ENCODE measurements at places on chromosomes 3 and 15.

GRCh38 chr3:134460965-134461364 is 24.8 kb downstream of the ANAPC13 start:
- peak; percentile 98 for DNase-seq

DNA sequence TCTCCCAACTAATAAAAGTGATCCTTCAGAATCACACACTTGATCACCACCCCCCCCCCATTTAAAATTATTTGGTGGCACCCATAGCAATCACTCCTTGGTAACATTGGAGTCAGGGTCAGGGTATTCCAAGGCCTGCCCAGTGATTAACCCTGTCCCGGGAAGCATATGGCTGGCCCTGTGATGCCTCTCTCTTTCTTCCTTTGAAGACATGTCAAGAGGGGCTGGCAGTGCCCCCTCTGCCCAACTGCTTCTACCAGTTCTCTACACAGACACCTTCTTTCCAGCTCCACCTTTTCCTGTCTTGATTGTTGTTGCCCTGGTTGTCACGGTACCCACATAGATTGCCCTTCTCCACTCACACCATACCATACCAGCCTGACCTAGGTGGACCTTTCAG is 30.9 kb upstream of the MANF start:
- DNase-seq, result no peak

GRCh38 chr3:11671648-11672100 is 28.0 kb upstream of the VGLL4 start:
- peak; percentile 61 for DNase-seq

DNA sequence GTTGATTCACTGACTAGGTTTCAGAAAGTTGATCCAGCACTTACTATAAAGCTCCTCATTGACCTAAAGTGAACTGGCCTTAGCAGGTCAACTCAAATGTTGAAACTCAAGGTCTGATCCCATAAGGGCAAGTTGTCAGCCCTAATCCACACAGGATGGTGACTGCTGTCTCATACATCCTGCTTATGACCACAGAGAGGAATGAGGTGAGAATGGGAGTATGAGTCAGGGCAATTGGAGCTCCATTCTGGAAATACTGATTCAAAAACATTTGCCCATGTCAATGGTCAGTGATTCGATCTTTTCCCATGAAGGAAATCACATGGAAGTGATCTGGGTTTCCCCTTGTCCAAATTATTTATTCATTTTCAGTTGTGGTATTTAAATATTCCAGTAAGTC is 78.7 kb downstream of the ZNF385D start:
- DNase-seq, result peak; percentile 100

- no peak for DNase-seq
These were observed 28.1 kb upstream of the SELENOK start for GRCh38 chr3:53919741-53920140.

DNA sequence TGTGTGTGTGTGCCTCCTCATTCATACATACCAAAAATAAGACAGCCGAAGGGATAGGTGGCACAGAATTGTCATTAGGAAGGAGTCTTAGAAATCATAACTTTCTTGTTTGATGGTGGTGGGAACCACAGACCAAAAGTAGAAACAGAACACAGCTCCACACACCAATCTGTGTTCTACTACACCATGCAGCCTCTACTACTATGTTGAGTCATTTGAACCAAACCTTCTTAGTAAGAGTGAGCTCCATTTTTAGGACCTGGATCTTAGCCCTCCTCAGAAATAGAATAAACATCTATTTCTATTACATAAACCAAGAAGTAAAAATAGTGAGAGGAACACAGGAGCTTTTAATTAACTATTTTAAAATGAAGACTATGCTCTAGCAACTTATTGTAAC is 27.9 kb upstream of the PLCH1 start:
- no peak for DNase-seq

- DNase-seq, result no peak
These were observed 280.7 kb upstream of the TLE3 start for GRCh38 chr15:70378126-70379031.

DNA sequence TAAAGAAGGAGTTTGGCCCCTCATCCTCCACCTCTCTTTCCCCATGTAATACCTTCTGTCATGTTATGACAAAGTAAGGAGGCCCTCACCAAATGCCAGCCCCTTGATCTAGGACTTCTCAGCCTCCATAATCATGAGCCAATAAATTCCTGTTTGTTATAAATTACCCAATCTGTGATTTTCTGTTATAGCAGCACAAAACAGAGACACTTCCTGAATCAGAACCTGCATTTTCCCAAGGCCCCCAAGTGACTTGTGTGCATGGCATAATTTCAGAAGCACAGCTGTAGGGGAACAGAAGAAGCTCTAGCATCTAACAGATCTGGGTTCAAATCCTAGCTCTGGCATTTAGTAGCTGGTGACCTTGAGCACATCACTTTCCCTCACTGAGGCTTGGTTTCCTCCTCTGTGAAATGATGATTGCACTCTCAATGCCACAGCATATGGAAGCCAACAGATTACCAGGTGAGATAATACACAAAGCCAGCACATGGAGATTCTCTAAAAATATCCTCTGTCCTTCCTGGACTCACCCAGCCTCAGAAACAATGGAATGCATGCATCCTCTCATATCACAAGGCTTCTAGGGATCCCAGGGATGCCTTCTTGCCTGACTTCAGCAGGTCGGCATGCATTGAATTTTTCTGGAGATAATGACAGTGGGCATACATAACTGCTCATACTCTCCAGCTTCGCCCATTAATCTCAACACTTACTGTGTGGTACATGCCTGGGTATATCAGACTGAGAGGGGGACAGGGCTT is 26.3 kb downstream of the TLNRD1 start:
- DNase-seq, result no peak

- no peak for DNase-seq
These were observed 329.7 kb upstream of the KCNMB2 start for GRCh38 chr3:178206521-178206920.

DNA sequence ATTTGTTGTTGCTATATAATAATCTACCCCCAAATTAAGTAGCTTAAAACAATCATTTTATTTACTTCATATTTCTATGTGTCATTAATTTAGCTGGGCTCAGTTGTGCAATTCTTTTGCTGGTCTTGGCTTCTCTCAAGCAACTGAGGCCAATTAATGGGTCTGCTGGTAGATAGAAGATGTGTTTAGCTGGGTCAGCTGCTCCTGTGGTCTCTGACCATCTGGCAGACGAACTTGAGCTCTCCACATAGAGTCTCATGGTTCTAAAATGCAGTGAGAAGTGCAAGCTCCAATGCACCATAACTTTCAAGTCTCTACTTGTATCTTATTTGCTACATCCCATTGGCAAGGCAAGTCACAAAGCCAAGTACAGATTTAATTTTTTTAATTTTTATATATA is 515.6 kb downstream of the ZIC1 start:
- DNase-seq, result peak; percentile 58

DNA sequence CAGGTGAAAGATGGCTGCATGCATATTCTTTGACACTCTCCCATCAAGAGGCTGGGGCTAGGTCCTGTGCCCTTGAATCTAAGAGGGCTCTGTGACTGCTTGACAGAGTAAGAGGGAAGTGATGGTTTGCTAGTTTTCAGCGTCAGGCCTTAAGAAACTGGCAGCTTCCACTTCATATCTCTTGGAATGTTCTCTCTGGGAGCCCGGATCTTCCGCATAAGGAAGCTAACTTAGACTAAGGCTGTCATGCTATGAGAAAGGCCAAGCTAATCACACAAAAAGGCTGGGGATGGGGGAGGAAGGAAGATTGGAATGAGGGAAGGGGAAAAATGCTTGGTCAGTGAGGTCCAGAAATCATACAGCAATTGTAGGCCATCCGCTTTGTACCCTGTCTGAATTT is 50.0 kb downstream of the MB21D2 start:
- DNase-seq, result no peak
